ENCODE measurements at places on chromosomes 1 and 21.

DNA sequence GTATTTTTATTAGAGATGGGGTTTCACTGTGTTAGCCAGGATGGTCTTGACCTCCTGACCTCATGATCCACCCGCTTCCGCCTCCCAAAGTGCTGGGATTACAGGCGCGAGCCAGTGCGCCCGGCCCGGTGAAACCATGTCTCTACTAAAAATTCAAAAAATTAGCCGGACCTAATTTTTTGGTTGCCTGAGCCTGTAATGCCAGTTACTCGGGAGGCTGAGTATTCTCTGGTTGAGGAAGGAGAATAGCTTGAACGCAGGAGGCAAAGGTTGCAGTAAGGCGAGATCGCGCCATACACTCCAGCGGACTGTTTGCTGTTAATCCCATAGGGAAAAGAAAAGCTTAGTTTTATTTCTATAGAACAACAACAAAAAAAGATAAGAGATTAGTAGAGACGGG is 29.9 kb upstream of the HJV start:
- DNase-seq: no peak

GRCh38 chr1:78145105-78145580 is 99.4 kb downstream of the GIPC2 start:
- DNase-seq: peak; percentile 77

DNA sequence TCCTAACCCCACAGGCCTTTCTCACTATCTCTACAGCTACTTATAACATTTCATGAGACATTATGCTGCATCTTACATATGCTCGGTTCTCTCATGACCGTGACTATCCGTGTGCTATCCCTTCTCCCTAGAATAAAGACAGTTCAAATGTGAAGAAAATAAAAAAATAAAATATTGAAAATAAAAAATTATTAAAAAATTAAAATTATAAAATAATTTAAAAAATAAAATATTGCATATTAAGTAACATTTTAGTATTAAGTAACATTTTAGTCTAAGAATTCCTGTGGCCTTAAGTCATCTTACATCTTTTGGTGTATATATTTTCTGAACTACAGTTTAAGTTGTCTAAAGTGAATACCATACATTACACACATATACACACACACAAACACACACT is 415.5 kb downstream of the DPYD start:
- no peak for DNase-seq

DNA sequence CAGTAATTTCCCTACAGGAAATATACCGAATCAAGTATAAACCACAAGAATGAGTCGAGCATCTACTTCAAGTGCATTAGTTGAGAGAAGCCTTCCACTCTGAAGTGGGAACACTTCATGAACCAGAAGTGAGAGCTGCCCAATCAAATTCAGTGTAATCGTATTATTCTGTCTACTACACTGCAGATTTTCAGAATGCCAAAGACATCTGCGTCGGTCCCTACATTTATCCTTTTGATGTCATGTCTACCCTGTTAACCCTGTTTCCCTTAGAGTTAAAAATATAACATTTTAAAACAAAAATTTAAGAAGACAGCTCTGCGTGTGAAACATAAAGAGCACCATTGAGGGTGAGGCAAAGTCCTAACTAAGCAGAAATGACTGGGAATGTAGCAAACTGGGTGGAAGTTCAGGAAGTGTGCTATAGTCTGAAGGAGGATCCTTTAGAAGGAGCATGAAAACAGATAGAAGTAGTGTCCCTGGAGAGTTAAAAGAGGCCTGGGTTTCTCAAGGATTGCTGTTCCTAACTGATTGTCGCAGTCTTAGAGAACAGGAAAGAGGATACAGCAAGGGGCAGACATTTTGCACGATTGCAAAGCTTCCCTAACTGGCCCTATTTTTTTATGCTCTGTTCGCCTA is 291.2 kb downstream of the PTPRC start:
- no peak for DNase-seq

GRCh38 chr1:60765204-60765603 is 317.2 kb upstream of the NFIA start:
- DNase-seq: peak; percentile 76

- peak; percentile 78 for DNase-seq
Observed at GRCh38 chr1:67760030-67760821, 73.0 kb downstream of the GNG12 start.

DNA sequence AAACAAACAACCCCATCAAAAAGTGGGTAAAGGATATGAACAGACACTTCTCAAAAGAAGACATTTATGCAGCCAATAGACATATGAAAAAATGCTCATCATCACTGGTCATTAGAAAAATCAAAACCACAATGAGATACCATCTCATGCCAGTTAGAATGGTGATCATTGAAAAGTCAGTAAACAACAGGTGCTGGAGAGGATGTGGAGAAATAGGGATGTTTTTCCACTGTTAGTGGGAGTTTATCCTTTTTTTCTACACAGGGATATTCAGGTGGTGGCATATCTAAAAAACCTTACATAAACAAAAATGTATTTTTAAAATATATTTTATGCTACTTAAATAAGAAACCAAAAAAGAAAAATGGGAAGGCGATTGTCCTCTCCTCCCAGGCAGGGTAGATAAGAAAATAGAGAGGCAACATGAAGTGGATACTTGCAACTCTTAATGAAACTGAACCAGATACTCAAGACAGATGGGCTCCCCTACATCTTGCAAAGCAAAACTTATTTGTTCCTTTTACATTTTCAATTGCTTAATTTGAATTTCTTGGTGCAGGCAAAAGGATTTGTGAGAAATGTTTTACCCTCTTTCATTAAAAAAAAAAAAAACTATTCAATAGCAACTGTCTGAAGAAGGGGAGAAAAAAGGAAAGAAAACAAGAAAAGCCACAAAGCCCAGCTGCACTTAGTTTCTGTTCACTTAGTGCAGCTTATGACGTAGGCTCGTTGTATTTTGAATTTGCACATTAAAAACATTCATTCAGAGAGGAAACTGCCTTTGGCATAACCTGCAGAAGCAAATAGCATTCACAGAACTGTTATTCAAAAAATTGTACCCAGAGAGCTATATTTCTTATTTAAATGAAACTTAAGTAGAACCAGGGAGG is 36.9 kb upstream of the RGS1 start:
- peak; percentile 10 for DNase-seq

DNA sequence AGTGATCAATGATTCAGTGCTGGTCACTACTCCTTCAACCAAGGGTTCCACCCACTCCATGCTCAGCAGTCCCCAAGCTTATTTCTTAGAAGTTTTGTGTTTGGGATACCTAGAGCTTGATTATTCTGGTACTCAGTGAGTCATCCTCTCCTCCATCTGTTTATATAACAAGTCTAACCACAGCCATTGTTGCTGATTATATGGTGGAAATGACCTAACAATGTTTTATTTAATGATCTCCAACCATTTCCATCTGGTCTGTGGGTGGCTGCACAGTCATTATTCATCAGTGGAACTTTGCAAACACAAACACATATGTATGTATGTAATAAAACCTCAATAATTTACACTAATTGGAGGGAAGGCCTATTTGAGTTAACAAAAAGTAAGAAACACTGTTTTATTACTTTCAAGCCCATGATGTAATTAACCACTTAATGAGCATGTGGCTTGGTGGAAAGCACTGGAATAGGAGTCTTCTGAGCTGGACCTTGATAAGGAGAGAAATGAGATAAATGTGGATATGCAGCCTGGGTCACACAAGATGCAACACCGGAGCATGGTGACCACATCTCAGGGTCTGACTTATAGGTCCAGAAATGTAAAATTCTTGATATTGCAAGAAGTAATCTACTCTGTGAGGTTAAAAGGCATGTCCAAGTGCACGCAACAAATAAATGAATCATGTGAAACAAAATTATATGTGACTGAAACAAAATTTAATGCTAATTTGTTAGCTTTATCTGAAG is 99.0 kb upstream of the WLS start:
- peak; percentile 94 for DNase-seq

DNA sequence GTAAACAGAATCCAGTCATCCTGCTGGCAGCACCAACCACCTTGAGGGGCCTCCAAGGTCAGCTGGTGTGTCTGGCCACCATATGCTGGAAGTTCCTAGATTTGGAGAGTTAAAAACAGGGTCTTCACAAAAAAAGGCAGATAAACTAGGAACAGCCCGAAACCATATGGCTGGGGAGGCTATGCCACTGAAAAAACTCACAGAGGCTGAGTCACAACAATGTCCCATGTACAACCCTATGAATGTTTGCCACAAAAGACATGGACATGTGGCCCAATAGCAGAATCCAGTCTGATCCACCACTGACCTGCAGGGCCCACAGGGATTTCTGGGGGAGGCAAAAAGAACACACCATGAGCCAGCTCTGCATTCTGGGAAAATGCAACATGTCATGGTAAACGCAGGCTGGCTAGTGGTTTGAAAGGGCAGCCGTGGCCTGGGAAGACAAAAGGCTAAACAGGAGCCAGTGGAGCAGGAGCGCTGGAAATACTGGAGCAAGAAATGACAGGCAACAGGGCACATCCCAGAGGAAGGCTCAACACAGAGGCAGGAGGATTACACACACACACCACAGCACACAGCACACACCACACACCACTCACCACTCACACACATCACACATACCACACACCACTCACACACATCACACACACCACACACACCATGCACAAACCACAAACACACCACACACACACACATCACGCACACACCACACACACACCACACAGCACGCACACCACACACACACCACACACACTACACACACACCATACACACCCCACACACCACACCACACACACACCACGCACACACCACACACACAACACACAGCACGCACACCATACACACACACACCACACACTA is 55.4 kb downstream of the HSF2BP start:
- DNase-seq: no peak

DNA sequence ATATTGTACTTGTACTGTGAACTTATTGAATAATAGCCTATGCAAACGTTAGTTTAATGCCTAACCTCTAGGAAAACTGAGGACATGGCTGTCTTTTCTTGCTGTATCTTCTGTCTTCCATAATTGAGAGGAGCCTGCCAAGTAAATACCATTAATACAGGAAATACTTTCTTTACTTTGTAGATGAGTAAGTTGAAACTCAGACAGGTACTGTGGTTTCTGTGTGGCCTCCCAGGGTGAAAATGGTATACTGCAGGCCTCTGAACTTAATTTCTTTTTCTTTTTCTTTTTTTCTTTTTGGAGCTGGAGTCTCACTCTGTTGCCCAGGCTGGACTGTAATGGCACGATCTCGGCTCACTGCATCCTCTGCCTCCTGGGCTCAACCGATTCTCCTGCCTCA is 208.8 kb upstream of the ADGRL4 start:
- no peak for DNase-seq

Measured in lung microvascular endothelial cell (primary cell).